Stimulated activated CD8-positive, alpha-beta memory T cell treated with anti-CD3 and anti-CD28 coated beads, Interleukin-12 subunit alpha, Interleukin-12 subunit beta, amount 100 ng/mL, for 4 hours (primary cell): ENCODE measurements at places on chromosomes 13 and 19.

DNA sequence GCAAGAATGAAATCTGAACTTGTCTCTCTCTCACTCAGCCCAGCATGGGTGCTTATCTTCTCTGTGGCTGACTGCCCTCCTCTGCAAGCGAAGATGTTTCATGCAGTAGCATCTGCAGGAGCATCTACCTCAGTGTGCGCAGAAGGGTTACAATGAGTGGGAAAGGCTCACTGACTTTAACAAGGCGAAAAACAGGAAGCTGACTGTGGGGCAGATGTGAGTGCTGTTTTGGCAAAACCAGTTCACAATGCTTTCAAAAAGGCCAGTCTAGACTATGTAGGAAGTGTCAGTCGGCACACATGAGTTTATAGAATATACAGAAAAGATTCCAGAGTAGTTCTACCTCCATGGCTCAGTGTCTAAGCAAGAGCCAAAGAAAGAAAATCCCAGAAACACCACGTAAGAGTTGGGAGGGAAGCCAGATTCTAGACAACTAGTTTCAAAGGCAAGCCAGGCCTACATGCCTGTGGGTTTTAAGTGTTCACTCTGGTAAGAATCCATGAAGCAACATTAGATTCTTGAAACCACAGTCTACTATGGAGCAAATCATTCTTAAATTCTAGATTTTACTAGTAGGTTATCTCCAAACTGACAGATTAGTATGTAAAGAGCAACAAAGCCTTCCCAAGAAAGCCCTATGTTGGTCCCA is 124.5 kb downstream of the ABCC4 start:
- no peak for DNase-seq

GRCh38 chr13:29858231-29858630 is 7.8 kb upstream of the UBL3 start:
- no peak for DNase-seq

DNA sequence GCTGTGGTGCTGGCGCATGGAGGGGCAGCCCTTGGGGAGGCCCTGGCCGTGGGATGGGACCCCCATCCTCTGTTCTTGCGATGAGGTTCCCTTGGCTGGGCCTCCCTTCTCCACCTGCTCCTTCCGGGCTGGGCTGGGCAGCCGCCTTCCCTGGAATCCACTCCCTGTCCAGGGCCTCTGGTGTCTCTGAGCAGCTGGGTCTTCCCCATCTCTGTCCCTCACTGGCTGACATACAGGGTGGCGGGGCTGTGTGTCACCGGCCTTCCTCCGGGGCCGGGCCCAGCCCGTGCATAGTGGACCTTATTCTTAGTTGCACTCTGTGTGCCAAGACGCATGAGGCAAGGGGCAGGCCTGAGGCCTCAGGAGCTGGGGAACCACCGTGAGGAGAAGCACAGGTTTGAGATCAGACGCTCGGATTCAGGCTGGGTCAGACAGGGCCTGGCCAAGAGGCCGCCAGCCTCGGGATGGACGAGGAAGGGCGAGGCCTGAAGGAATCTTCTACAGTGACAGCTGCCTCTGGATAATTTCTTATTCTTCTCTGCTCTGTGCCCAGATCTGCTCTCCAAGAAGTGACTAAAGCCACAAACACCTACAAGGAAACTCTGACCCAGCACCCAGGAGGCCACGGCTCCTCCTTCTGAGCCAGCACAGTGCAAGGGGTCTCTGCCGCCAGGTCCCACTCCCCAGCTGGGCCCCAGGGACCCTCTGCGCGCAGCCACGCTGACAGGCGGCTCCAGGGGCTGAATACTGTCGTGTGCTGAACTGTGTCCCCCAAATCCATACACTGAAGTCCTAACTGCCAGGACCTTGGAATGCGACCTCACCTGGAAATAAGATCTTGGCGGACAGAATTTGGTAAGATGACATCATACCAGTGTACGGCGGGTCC is 11.0 kb downstream of the SGTA start:
- no peak for DNase-seq

GRCh38 chr13:26926371-26926770 is 165.8 kb upstream of the GPR12 start:
- DNase-seq: no peak

DNA sequence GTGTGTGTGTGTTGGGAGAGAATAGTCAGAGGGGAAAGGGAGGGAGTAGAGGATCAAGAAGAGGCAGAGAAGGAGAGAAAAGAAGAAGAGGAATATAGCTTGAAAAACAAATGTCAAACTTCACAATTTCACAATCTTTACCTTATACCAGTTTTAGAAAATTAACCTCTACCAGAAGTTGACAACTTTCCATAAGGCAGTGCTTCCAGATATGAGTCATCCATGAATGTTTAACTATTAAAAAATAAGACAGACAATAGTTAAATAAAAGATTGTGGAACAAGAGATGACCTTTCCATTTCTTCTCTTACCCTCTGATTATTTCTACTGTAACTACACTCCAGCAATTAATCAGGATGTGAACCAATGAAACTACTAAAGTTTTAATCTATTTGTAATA is 229.4 kb downstream of the ITGBL1 start:
- no peak for DNase-seq

DNA sequence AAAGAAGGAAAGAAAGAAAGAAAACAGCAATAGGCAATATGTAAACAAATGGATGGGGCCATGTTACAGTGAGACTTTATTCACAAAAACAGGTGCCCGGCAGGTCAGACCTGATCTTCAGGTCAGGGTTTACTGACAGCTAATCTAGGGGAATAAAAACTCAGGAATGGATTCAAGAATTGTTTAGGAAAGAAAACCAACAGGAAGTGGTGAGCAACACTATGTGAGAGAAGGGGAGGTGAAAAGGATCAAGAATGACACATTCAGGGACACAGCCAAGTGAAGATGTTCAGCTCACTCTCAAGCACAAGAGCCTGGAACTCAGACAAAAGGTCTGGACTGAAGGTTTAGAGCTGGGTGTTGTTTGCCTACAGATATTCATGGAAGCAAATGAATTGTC is 244.5 kb downstream of the EFNB2 start:
- DNase-seq: no peak

GRCh38 chr13:44108331-44108858 is 228.7 kb downstream of the LACC1 start:
- DNase-seq: no peak

DNA sequence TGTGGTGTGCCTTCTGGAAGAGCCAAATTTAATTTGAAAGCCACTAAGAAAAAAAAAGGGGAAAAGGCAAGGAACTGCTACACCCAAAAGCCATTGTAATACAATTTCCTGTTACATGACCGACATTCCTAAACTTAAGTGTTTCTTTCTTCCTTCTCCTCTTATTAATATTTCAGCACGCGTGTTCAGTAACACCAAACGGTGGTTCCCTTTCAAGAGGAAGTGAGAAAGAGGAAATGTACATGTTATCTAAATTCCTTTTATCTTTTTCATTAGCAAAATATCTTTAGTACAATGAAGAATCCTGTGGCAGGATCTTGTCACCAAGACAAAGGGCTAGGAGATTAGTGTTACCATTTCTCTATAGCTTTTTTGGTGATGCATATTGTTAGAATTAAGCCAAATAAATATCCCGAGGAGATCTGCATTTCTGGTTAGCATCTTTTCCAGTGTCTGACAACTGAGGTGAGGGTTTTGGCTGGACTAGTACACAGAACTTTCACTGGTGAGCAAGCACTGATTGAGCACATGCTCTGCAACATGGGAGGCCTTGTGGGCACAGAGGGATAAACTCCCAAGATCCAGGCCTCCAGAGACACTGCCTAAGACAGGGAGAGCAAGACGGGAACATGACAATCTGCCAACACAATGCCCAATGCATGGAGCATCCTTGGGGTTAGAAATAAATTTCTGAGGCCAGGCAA is 22.1 kb downstream of the LATS2 start:
- DNase-seq: no peak

- DNase-seq: no peak
Observed at GRCh38 chr13:86563308-86563707, 764.1 kb upstream of the SLITRK6 start.

GRCh38 chr13:53137779-53138178 is 109.2 kb downstream of the OLFM4 start:
- no peak for DNase-seq

GRCh38 chr19:32691291-32691951 is at the start of gene NUDT19:
TSS of gene NUDT19 (plus strand) at chr19:32691821. CDS start at chr19:32691961, 140 bp downstream.
- peak; percentile 57 for DNase-seq

DNA sequence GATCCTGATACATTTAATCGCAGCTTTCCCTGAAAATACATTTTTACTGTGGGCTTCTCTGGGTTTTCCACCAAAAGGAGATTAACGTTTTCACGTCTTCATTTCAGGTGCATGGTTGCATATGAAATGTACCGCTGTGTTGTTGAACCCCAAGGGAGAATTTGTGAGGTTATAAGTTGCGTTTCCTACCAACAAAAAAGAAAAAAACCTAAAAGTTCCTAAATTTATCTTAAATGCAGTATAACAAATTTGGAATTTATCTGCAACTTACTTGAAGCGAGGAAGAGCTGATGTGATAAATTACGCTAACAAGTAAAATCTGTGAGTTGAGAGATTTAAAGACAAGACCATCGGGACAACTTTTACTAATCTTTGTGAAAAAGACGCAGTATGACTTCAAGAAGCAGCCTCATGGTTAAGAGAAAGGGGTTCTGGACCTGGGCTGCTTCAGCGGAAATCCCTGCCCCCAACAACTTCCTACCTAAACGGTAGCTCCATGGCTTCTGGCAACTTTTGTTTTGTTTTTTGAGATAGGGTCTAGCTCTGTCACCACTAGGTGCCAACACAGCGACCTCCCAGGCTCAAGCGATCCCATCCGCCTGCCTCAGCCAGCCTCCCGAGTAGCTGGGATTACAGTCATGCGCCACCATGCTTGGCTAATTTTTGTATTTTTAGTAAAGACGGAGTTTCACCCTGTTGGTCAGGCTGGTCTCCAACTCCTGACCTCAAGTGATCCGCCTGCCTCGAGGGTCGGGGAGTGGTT is 958 bp upstream of the OBI1 start:
- no peak for DNase-seq
